ENCODE measurements at places on chromosomes 4 and X. TPM values are rescaled to one million over a fixed set of nuclear protein-coding genes. Genes with fewer than 3 reads are reported as not detected.

Gene BMP3
- total RNA-seq: 0.26 TPM

Gene ART3
- total RNA-seq: 6.5 TPM

Gene DNAAF6
- total RNA-seq: not detected

Gene SPP1
- 154 TPM for total RNA-seq

Gene SYTL5
- total RNA-seq: 7.3 TPM

Gene HPSE
- 0.99 TPM for total RNA-seq

Gene CLDN24
- total RNA-seq: not detected

Gene FHIP1A
- 23.7 TPM for total RNA-seq

Gene PAGE2
- total RNA-seq: not detected

Gene GPR82
- not detected for total RNA-seq

Gene RAP2C
- 7.8 TPM for total RNA-seq

Gene IL13RA1
- total RNA-seq: 15.2 TPM

Gene DSPP
- not detected for total RNA-seq

Gene SGMS2
- total RNA-seq: 32.2 TPM

Gene DDX53
- not detected for total RNA-seq

Gene NCAPG
- total RNA-seq: 0.33 TPM
